ENCODE measurements at places on chromosomes 7 and 10.

- no peak for DNase-seq
These were observed 77.0 kb upstream of the FAM20C start for GRCh38 chr7:115274-115911.

DNA sequence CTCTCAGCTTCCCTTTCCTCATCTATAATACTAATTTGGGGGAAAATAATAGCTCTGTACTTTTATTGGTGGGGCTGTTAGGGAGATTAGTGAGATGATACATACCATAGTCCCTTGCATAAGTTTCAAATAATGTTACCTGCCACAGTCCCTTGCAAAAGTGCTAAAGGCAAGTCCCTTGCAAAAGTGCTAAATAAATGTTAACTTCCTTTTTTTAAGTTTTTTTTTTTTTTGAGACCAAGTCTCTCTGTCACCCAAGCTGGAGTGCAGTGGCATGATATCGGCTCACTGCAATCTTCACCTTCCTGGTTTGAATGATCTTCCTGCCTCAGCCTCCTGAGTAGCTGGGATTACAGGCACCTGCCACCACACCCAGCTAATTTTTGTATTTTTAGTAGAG, 43.4 kb upstream of the SRGN start:
- peak; percentile 32 for DNase-seq

DNA sequence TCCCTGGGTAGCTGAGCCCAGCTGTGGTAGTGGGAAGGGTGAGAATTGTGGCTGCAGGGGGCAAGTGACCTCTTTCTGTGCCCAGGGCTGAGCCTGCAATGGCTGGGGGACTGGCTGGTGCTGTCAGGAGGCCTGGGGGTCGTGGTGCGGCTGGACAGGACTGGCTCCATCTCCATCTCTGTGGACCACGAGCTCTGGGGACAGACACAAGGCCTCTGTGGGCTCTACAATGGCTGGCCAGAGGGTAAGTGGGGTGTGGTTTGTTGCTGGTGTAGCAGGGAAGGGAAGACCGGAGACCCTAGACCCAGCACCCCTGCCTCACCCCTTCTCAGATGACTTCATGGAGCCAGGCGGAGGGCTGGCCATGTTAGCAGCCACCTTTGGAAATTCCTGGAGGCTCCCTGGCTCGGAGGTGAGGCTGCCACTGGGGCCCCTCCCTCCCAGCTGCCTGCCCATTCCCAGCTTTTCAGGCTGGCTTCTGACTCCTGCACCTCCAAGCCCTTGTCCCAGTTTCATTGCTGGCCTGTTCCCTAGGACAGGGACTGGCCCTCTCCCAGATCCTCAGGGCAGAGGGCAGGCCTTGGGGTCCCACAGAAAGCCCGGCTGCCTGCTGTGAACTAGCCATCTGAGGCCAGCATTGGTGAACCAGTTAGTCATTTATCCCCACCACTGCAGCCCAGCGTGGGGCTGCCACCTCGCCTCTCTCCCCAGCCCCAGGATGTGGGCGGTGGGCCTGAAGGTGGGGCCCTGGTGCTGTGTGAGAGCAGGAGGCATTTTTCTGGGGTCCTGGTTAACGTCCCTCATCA, 5.5 kb upstream of the ZNF467 start:
- no peak for DNase-seq

- DNase-seq: no peak
These were observed 49.6 kb upstream of the TPK1 start for GRCh38 chr7:144885478-144885877.

GRCh38 chr7:7522421-7522820, 13.3 kb downstream of the COL28A1 start:
- no peak for DNase-seq

DNA sequence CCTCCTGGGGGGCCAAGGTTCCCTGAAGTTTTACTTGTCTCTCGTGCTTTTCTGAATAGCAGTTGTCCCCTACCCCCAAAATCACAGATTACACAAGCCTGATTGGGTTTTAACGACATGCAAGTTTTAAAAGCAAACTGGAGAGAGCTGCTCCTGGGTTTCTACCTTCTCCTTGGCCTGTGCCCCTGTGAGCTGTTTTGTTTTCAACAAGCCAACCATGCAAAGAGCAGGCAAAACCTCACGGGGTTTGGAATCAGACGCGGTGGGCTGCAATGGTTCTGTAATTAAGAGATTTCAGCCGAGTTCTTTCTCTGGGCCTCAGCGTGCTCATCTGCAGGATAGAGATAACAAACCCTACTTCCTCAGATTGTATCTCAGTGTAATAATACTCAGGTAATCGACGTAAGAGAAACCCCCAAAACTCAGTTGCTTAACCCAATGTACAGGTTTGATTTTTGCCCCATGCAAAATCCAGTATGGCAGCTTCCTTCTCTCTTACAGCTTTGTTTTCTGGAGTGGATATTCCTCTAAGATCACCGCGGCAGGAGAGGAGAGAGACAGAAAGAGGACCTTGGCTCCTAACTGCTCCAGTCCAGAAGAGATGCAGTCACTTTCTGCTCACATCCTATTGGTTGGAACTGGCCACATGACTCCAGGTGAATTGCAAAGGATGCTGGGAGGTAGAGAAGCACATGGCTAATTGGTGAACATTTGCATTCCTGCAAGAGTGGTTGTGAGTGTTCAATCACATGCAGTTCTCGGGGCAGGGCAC, 42.0 kb downstream of the MYL10 start:
- no peak for DNase-seq

DNA sequence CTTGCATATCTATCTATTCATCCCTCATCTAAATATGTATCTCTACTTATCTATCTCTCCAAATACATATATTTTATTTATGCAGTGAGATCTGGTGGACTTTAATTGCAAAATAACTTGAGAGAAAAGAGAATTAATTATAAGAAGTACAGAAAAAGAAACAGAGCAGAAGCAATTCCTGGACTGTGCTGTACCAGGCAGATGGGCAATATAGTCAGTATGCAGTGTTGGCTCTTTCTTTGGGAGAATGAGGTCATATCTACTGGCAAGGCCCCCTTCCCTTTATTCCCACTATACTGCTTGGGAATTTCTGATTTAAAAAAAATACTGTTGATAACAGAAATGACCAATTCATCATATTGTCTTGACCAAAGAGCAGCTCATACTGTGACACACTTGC, 49.0 kb upstream of the TOMM7 start:
- no peak for DNase-seq

- no peak for DNase-seq
These were observed 77.4 kb downstream of the RNLS start for GRCh38 chr10:88505680-88506215.

GRCh38 chr7:133860628-133861335, 266.4 kb upstream of the LRGUK start:
- DNase-seq: no peak

- no peak for DNase-seq
These were observed at the start of gene TACC2 for GRCh38 chr10:121988361-121989324. TACC2 (plus strand) TSS chr10:121989163; CDS start chr10:122021982, 32,819 bp downstream.

DNA sequence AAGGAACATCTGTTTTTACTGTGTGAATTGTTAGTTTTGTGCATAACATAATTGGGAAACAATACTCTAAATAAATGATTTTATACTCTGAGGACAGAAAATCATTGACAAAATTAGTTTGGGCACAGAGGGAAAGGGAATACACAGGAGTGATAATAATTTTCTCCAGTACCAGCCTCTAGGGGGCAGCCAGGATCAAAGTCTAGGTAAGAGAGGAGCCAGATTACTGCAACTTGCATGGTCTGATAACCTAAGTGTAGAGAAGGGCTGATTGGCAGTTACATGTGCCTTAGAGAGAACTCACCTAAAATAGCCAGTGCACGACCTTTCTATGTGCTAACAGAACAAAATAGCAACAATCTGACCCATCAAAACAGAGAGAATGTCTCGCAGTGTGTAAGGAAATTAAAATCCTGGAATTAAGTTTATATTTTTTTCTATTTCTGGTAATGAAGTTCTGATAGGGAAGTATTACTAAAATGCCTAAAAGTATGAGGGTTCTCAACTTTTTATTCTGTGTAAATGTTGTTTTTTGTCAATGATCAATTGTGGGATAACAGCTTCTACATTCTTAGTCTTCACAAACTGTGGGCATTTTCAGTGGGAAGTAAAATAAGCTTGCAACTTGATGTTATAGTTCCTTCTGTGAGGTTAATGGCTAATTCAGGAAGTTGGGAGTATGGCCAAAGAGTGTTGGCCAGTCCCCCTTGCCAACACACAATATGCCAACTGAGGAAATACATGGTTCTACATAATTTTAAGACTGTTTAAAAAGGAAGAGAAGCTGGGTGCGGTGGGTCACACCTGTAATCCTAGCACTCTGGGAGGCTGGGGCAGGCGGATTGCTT, 66.4 kb downstream of the EXOC6 start:
- DNase-seq: peak; percentile 2

DNA sequence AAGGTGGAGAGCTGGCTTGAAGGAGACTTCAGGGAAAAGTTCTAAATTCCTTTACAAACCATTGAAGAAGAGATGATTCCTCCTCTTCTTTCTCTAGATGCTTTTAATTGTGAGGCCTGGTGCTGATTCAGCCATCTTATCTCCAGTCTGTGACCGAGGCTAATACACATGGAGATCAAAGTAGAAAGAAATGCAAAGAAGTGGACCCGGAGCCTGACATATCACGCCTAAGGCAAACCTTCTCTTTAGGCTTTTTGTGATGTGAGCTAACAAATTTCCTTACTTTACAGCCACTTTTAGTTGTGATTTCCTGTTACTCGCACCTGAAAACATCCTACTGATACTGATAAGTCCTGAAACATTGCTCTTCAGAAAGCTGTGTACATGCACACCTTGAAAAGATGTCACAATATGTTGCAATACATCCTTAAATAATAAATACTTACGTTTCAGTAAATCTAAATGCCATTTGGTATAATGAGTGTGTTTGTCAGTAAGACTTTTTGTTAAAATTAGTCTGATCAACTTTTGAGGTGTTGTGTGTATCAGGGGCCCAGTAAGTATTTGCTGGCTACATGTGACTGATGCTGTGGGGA, 192.4 kb downstream of the BAMBI start:
- DNase-seq: no peak

- DNase-seq: no peak
These were observed 58.6 kb upstream of the KCNIP2 start for GRCh38 chr10:101902032-101902819.

GRCh38 chr7:156764766-156765165, 124.2 kb downstream of the RNF32 start:
- no peak for DNase-seq

GRCh38 chr10:127313996-127314700, 117.8 kb upstream of the INSYN2A start:
- no peak for DNase-seq

GRCh38 chr10:102673819-102674511, 29.7 kb downstream of the TRIM8 start:
- peak; percentile 73 for DNase-seq

DNA sequence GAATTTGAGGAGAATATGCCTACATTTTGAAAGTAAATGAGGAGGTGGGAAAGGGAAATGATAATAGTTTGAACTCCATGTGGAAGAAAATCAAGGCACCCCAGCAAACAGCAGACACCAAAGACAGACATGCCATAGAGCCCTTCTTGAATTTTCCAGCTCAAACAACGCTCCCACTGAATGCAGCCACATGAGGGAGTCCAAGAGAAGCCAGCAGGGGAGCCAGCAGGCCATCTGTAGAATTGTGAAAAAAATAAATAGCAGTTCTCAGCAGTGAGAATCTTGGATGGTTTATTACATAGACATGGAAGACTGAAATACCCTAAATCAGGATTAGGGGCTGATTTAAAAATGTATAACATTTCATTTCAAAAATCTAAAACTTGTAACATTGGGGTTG, 1567.3 kb upstream of the LRRTM3 start:
- DNase-seq: no peak

DNA sequence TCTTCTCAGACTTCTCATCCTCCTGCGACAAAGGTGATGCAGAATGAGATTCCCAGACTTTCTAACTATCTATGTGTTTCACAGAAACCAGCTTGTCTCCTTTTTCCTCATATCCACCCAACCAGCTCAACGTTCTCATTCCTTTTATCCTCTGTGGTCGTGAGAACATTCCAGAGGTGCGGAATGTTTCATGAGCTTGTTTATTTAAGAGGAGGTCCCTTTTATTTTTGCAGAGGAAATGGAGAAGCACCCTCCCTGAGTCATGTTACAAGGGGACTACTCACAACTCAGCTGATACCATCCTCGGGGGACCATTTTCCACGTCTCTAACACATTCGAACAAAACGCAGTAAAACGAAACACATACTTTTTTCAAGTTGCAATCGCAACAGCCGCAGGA, 93.2 kb downstream of the ZRANB1 start:
- no peak for DNase-seq

DNA sequence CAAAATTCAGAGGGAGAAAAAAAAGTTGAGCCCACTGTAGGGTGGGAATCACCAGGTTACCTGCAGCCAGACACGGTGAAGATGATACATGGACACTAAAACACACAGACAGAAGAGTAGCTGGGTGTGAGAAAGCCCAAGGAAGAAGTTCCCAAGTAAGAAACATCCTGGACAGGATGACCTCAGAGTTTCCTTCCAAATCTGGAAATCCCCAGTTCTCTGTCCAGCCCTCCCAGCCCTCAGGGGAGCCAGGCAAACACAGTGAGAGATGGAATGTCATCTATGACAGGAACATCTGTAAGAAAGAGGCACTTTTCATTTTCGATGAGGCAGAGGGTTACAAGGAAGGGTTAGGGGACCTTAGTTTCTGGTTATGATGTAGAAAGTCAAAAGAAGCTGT, 125.1 kb upstream of the LYZL1 start:
- DNase-seq: no peak

DNA sequence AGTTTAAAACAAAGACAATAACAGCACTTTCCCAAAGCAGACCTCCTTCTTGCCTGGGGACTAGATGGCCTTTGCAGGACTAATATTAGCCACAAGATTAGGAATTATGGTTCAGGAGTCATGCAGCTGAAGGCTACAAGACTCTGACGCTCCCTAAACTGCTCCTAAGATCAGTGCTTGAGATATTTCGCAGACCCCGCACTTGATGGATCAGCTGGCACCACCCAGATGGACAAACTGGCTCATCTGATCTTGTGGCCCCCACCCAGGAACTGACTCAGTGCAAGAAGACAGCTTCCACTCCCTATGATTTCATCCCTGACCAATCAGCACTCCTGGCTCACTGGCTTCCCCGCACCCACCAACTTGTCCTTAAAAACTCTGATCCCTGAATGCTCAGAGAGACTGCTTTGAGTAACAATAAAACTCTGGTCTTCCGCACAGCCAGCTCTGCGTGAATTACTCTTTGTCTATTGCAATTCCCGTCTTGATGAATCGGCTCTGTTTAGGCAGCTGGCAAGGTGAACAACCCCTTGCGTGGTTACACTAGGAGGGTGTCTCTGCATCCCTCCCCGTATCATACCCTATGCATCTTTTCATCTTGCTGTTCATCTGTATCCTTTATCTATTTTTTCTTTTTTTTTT, 26.9 kb upstream of the NRBF2 start:
- no peak for DNase-seq

DNA sequence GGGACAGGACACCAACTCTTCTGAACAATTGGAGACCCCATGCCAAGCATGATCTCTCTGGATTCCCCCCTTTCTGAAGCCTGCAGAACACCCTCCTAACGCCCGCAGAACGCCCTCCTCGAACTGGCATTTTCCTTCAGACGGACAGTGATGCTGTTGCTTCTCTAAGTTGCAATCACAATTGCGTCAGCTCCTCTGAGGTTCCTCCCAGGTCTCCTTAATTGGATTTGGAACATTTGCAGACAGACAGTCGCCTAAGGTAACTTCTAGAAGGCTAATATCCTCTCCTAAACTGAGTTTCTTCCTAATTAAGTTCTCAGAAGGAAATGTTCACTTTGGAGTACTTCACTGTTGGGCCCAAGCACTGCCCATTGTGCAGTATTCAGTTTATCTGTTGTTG, 20.5 kb upstream of the SERPINE1 start:
- DNase-seq: no peak

- no peak for DNase-seq
These were observed 926 bp upstream of the PCBD1 start for GRCh38 chr10:70889291-70889690.
